ENCODE measurements at places on chromosomes 12 and 14.
A peak's percentile ranks its signal among the peaks of the same experiment; 100 is the strongest.

- no peak for DNase-seq
Measured at GRCh38 chr14:22483863-22484593, 105.0 kb downstream of the DAD1 start.

- DNase-seq = no peak
Measured at GRCh38 chr12:9649532-9649940, 20.0 kb upstream of the CLEC2D start.

DNA sequence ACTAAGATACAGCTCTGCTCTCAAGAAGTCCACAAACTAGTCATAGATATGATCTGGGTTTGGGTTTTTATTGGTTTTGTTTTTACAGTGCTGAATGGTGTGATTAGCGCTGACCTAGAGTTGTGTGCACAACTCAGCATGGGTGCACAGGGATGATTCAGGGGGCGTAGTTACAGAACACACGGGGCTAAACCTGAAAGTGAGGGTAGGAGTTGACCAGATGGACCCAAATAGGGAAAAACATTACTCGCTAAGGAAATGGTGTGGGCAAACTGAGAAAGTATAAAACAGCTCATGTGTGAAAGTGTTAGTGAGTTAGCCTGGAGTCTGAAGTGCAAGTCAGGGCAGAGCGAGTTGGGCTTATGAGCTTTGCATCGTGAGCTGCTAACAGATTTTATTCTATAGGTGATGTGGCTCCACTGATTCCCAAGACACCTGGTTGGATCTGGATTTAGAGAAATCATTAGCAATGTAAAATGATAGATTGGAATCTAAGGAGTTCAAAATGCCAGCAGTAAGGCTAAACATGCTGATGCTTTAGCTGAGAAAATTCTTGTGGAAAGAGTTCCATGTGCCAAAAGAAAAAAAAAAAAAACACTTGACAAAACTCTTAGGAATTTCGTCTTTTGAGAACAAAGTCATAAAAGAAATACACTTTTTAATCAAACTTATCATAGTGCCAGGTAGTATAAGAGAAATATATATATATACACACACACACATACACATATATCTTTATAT, 134.9 kb downstream of the SLC5A8 start:
- DNase-seq = peak; percentile 43

GRCh38 chr14:78130356-78130755, 39.8 kb upstream of the NRXN3 start:
- DNase-seq = no peak

DNA sequence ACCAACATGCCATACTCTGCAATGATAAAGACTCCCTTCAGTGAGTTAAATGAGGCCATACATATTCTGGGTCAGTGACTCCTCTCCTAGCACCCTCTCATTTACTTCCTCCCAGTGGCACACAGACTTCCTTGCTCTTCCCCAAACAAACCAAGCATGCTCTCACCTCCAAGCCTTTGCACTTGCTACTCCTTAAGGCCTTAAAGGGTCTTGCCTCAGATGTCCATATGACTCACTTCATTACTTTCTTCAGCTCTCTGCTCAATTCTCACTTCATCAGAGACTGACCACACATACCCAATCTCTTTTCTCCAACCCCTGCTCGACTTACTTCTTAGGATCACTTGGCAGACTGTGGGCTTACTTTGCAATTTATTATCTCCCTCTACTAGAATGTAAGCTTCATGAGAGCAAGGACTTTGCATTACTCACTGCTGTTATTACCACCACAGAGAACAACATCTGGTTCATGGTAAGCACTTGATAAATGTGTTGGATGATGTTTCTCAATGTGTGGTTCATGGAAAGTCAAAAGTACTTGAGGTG, 22.8 kb downstream of the DDX24 start:
- no peak for DNase-seq

GRCh38 chr12:13000616-13000924, 505 bp upstream of the HEBP1 start:
- no peak for DNase-seq

Measured in GM04503 (cell line).